Esophagus muscularis mucosa (tissue), 4 donors: ENCODE measurements at places on chromosomes 5 and 9. TPM values are rescaled to one million over a fixed set of nuclear protein-coding genes. Genes with fewer than 3 reads are reported as not detected.

Gene FOXD4L6
- total RNA-seq = not detected

Gene CA9
- total RNA-seq = not detected

Gene SPAAR
- total RNA-seq = 2.1 TPM

Gene NTRK2
- total RNA-seq = 6.3 TPM

Gene FBXO10
- 5.5 TPM for total RNA-seq

Gene PFN3
- total RNA-seq = not detected

Gene LHX3
- total RNA-seq = not detected

DNA sequence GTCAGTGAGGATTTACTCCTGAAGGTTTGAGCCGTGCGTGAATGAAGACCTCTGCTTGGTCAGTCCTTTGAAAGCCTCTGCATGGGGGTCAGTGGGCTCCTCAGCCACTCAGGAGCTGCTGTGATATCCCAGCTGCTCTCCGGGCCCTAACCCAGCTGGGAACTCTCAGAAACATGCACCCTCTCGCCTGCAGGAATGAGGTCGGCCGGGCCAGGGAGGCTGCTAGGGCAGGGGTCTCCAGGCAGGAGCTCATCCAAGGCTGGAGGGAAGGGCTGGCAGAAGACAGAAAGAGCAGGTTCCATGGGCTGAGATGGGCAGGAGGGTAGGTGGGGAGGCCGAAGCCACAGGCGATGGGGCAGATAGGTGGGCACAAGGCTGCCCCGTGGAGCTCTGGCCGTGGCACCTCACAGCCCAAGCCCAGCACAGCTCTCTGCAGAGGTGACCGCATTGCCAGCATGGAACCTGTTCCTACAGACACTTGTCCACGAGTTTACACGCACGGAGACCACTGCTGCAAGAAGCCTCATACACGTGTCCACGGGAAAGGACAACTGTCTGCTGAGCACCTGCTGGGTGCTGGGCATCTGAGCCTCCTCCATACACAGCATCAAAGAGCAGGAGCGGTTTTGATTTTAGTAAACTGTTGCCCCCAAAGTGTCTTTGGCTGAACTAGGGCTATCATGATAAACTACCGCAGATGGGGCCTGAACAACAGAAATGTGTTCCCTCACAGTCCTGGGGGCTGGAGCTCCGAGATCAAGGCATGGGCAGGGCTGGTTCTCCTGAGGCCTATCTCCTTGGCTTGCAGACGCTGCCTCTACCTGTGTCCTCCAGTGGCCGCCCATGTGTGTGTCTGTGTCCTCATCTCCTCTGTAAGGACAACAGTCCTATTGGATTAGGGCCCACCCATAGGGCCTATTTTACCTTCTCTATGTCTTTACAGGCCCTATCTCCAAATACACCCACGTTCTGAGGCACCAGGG is 85.2 kb upstream of the ADAMTS2 start:
- no peak for DNase-seq

DNA sequence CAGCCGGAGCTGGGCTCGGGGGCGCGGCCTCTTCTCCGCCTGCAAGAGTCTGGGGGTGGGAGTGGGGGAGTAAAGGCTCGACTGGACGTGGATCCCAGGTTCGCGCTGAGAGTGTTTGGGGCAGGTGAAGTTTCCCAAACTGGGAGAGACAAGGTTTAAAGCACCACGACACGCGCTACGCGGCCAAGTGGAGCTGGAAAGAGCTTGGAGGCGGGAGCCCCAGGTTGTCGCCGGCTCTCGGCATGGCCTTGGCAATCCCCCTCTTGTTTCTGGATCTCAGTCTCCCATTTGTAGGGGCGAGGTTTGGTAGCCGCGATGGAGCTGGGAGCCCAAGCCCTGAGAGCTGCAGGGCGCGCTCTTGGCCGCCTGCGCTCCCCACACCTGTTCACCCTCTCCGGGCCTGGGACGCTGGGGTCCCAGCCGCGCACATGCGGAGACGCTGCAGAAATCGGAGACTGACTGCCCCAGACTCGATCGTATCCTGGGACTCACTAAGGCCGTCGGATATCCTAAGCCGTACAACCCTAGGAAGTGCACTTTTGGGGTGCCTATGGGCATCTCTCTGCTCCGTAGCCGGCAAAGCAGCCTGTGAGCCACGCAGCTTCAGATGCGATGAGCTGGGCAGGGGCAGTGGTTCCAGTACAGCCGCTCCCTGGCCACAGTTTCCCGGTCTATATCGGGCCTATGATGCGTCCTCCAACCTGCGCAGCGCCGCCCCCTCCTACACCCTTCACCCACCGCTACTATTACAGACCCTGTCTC is 937 bp downstream of the TMOD1 start:
- DNase-seq = peak; percentile 90

DNA sequence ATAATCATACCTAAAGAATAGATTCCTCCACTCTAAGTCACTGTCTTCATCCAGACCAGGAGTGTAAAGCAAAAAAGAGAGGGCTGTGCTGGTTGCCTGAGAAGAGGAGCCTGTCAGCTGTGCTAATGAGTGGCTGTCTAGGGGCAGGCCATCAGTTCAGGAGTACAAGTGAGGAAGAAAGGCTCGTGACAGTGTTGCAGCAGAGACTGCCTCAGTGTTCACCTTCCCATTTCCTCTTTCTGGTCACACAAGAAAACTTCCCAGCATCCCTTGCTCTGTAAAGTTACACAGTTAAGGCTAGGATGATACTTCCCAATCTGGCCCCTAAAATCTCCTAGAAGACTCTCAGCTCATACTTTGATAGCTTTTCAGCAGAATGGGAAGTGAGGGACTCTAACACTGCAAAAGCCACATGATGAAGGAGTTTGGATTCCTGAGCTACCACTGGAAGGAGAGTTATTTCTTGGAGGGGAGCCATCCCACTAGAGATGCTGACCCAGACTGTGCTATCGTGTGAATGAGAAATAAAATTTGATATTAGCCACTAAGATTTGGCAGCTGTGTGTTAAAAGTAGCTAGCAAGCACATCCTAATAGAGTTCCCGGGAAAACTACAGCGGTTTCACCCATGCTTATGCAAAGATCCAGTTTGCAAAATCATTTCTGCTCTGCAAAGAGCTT is 67.1 kb downstream of the ADAMTS12 start:
- no peak for DNase-seq

- no peak for DNase-seq
Observed at GRCh38 chr5:116766470-116766947, 191.9 kb upstream of the SEMA6A start.

- DNase-seq = no peak
Observed at GRCh38 chr5:159021136-159021900, 78.4 kb downstream of the EBF1 start.

GRCh38 chr5:169904059-169904458 is 76.2 kb downstream of the INSYN2B start:
- DNase-seq = no peak

DNA sequence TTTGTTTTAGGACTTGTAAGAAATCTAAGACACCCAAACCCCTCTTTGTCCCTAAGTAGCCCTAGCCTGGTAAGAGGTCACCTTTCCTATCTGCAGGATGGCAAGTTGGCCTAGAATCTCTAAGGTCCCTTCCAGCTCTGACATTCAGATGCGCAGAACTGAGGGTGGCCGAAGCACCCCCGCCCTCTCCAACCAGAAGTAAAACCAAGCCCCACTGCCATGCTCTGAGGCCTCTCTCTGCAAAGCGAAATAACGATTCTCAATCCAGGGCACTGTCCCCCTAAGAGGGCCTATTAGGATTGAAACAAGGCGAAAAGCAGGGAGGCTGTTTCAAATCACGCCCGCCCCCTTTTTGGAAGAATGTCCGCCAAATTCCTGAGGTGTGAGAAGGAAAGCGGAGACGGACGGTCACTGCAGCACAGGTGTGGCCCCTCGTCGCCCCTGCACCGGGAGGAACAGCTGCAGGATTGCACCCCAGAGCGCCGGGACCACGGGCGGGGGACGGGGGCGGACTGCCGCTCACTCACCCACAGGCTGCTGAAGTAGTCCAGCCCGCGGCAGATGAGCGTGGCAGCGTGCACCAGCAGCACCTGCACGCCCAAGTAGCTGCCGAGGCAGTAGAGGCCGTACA is 824 bp downstream of the TMEM245 start:
- no peak for DNase-seq

DNA sequence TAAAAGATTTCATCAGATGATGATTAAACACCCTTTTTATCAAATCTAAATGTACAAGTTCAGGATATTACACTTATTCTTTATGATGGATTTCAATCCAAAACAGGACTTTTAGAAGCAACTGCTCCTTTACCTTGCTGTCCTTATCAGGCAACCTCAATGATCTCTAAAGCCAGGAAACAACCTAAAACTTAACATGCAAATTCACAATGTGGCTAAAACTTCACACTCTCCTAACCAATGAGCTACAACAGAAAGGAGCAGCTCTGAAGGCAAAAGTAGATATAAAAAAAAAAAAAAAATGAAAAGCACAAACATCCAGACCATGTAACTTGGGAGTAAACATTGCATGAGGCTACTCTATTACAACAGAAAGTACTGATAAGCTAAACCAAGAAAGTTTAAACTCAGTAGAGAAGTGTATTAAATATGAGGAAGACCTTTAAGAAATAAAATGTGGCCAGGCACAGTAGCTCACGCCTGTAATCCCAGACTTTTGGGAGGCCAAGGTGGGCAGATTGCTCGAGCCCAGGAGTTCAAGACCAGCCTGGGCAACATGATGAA is 22.9 kb downstream of the SLC25A51 start:
- no peak for DNase-seq

GRCh38 chr5:107466233-107466769 is 204.4 kb downstream of the EFNA5 start:
- no peak for DNase-seq

DNA sequence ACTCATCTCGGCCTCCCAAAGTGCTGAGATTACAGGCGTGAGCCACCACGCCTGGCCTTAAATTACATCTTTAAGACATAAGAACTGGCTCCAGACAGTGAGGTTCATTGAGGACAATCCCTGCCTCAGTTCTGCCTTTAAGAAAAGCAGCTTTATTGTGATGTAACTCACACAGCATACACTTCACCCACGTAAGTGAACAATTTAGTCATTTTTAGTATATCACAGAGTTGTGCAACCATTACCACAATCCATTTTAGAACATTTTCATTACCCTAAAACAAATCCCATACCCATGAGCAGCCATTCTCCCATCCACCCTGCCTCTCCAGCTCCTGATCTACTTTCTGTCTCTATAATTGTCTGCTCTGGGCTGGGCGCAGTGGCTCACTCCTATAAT is 24.0 kb upstream of the LTC4S start:
- DNase-seq = no peak

GRCh38 chr9:81566074-81566698 is 123.2 kb downstream of the TLE1 start:
- no peak for DNase-seq

DNA sequence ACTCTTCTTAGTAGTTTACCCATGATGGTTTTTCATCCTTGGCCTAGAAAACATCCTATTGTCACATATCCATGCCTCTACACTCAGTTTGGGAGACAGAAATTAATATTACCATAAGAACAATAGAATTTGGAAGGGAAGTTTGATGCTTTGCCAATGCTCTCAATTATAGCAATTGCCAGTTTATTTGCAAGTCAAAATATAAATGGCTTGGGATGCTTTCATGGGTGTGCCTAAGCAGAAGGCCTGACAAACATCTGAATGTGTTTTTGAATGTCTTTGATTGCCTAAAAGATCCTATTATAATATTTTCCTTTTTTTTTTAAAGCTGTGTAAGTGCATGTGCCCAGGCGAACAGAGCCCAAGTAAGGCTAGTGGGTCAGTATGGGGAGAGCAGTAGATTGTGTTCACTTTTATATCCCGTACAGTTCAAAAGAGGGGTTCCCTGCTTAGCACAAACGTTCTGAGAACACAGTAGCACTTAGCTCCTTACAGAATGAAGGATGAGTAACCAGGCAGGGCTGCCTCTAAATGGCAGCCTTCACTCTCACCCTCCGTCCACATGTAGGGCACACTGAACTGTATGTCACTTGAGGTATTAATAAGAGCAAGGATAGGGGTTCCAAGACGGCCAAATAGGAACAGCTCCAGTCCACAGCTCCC is 56.0 kb upstream of the AGXT2 start:
- no peak for DNase-seq

DNA sequence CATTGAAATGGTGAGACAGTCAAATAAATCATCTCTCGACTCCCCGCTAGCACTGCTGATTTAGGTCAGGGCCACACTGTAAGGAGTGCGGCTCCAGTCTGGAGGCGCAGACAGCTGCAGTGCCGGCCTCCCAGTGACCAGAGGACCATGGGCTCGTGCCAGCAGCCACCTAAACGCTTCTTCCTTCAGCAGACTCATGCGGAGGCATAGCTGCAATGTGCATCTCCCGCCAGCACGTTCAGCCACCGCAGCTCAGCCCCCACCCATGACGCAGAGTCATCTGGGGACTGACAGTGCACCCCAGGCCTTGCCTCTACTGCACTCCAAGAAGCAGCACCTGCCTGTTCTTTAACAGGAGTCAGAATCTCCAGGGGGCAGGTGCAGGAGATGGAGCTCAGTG is 13.6 kb upstream of the MAPK9 start:
- DNase-seq = no peak

- DNase-seq = no peak
Observed at GRCh38 chr9:123002754-123003153, 30.7 kb upstream of the GPR21 start.

- DNase-seq = peak; percentile 53
Observed at GRCh38 chr9:108083160-108083750, 593.7 kb upstream of the KLF4 start.

DNA sequence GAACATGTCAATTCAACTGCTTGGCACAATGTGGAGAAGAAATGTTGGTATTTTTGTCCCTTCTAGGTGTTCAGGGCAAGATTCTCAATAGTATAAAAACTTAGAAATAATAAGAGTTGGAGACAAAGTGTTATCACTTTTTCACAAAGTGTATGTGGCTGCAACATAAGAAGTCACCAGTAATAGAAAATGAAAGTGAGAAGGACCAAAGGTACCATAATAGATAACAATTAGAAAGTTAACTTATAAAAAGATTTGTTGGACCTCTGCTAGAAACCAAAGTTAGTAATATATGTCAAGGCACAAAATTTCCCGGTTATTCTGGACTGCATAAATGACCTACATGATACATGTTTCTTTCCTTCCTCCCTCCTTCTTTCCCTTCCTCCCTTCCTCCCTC is 1535.3 kb downstream of the EFNA5 start:
- no peak for DNase-seq

DNA sequence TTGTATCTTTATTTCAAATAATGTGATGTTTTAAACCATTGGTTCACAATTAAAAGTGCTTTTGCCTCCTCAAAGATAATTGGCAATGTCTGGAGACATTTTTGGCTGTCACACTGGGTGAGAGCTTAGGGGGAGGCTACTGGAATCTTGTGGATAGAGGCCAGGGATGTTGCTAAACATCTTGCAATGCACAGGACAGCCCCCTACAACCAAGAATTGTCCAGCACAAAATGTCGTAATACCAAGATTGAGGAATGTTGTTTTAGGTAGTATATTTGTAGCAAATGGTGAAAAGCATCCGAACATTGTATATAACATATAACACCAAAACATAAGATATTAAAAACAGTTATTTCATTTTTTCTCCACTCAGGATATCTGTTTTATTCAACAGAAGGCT is 99.8 kb downstream of the SLC44A1 start:
- DNase-seq = no peak
